ENCODE measurements at places on chromosomes 13 and 19.

- DNase-seq: no peak
These were observed 108.7 kb upstream of the UBL3 start for GRCh38 chr13:29959086-29959485.

DNA sequence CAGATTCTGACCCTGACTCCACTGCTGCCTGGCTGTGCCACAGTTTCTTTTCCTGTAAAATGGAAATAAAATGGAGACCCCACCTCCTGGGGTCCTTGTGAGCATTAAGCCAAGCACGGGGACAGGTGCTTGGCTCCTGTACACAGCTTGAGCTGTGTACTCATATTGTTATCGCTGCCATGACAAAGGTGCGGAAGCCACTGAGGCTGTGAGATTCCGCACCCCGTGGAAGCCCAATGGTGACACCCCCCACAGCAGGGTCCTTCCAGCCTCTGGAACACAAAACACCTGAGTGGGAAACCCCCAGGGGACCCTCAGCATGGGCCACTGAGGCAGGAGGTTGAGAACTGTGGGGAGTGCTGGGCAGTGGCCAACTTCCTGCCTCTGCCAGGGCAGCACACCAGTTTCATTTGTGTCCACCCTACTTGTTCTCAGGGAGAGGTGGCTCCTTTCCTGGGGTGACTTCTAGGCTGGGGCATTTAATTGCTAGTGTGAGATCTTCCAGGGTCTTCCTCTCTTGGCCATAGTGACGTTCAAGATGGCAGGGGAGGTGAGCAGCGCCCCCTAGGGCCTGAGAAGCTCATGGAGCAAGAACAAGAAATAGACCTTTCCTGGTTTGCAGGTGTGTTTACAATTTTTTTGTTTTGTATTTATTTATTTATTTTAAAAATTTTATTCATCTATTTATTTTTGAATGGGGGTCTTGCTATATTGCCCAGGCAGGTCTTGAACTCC, 5.4 kb upstream of the JSRP1 start:
- DNase-seq: no peak

GRCh38 chr13:98429977-98430736, 146.8 kb downstream of the STK24 start:
- DNase-seq: no peak

DNA sequence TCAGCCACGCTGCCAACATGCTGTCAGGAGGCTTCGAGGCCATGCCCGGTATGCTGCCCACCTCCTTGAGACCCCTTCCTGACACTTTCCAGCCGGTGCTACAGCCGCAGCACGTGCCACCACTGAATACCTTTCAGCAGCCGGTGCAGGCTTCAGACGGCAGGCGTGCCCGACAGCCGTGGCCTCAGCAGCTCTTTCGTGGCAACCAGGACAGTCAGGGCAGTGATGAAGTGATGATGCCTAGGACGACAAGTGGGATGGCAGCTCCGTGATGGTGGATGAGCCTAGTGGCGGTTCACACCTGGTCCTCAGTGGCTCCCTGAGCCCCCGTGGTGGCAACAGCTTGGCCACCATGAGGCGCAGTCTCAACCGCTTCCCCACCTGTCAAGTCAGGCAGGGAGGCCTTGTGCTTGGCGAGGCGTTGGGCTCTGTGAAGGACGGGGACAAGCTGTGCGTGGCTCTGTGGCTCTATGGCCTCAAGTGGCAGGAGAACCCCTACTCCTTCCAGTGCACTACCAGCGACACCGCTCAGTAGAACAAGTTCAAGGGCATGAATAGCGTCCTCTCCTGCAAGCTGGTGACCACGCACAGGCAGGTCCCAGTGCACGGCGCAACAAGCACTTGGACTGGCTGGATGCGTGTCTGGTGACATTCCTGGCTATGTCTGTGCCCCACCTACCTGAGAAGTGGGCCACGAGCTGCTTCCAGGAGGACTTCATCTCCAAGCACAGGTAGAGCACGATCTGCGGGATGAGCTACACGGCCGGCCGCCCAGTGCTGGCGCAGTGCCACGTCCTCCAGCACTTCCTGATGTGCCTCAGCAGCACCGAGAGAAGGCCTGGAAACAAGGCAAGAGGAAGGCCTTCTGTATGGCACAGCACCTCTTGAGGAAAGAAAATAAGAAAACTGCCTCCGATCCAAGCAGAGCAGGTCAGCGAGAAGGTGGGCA, 18.2 kb upstream of the ZNF14 start:
- no peak for DNase-seq

DNA sequence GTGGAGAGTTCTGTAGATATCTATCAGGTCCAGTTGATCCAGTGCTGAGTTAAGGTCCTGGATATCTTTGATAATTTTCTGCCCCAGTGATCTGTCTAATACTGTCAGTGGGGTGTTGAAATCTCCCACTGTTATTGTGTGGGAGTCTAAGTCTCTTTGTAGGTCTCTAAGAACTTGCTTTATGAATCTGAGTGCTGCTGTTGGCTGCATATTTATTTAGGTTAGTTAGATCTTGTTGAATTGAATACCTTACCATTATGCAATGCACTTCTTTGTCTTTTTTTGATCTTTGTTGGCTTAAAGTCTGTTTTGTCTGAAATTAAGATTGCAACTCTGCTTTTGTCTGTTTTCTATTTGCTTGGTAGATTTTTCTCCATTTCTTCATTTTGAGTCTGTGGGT, 15.4 kb downstream of the AP1M1 start:
- DNase-seq: no peak

GRCh38 chr13:41064493-41064892, 3.2 kb downstream of the WBP4 start:
- no peak for DNase-seq

- DNase-seq: no peak
These were observed 27.9 kb downstream of the DOT1L start for GRCh38 chr19:2191456-2192310.

- no peak for DNase-seq
These were observed 32.5 kb downstream of the CCDC70 start for GRCh38 chr13:51894239-51894638.

- no peak for DNase-seq
These were observed 12.5 kb upstream of the MYCBP2 start for GRCh38 chr13:77339408-77339807.

- DNase-seq: no peak
These were observed 547.3 kb upstream of the MIR17HG start for GRCh38 chr13:90800082-90800746.

DNA sequence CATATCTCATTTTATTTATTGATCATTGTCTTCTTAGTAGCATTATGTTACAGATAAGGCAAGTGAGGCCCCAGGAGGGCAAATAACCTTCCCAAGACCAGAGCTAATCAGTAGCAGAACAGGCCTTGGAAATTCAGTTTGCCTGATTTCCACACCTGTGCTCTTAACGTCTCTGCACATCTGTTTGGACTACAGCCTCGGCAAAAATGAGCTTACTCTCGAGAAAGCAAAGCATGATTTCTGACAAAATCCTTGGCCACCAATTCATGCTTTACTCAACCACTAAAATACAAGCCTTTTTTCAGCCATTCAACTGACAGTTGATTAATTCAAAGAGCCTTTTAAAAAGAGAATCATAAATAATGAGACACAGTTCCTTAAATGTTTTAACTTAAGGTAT, 309.3 kb upstream of the HTR2A start:
- DNase-seq: no peak

DNA sequence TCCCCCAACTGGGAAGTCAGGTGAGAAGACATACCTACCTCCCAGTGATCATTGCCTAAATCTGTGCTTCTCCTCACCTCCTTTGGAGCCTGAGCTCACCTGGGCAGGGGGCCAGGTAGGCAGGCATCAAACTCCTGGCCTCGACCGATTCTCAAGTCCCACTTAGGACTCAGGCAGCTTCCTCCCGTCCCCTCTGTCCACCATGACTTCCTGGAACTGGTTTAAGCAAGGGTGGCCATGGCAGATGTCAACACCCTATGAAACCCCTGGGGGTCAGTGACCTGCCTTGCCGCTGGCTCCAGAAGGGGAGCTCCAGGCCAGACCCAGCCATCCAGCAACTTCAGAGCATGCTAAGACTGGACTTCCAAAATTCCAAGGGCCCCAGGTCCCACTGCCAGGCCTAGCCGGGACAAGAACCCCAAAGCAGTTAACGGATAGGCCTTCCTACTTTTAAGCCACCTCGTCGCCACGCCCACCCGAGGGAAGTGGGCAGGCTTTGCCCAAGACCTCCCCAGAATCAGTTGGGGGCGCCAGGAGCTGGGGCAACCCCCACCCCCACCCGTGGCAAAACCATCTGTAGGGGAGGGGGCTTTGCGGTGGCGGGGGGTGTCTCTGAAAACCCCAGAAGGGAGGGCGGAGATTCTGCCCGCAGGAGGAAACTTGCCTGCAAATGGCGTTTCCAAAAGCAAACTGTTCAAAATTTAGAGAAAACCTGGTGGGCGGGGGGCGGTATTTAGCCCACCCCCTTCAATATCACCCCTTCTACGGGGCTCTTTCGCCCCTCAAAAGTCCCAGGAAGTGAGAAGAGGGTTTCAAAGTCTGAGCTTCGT, 657 bp downstream of the PLIN3 start:
- DNase-seq: no peak

- no peak for DNase-seq
These were observed 85.7 kb downstream of the C13orf42 start for GRCh38 chr13:51025245-51025905.

DNA sequence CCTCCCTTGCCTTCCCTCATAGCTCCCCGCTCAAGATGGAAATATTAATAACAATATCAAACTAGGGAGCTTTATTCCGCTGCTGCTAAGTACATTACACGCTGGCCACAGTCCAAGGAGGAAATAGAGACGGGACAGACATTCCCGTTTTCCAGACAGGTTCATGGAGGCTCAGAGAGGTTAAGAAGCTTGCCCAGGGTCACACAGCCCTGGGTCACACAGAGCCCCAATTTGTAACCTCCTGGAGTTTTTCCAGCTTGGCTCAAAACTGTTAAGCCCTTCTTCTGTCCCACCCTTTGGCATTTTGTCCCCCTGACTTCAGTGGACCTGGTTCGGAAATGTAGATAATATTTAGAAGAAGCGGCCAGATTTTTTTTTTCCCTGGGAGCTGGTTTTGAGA, 2.0 kb downstream of the BICRA start:
- DNase-seq: no peak

DNA sequence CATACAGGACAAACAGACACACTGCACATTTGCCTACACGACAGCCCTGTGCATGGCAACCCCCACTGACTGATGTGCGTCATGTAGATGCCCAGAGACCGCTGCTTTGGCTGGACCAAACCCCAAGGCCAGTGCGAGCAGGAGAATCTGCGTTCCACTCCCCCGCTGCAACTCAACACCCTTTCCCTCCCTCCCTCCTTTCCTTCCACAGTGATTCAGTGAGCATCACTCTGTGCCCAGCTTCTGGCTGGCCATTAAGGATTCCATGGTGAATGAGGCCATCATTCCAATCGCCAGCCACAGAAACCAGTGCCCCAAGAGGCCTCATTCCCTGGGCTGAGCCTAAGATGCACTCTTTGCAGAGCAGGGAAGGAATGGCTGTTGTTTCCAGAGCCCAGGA, 61.6 kb downstream of the GSX1 start:
- DNase-seq: no peak

DNA sequence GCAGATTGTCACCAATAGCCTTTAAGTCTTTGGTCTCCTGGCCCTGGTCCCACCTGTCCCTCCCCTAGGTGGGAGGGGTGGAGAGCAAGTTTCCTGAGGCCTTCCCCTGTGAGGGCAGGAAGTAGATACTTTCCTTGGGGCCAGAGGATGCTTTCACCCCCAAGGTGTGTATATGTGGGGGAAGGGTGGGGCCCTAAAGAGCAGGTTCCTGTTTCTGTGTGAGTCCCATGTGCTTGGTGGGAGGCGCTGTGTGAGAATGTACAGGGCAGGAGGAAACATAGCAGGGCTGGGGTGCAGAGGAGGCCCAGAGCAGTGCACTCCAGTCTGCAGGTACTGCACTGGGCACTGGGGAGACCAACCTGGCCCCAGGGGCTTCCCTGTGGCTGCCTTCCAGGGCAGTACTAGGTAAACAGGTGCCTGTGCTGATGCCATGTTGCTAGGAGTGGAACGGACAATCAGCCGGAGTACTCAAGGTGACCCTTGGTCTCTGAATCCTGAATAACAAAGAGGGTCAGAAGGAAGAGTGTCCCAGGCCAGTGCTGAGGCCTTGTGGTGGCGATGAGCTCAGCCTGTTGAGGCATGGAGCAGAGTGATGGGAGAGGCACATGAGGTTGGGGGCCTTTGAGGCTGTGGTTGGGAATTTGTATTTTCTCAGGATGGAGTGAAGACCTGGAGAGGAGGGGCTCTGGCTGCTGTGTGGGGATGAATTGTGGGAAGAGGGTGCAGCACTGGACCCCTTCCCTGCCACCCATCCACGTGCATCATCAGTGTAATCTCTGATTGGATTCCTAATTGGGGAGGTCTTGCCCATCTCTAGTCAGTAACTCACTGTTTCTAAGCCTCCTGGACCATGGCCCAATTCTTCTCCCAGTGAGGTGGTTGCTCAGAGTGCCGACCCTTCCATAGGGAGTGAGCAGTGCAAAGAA, 5.1 kb downstream of the EGLN2 start:
- DNase-seq: no peak

GRCh38 chr19:16031872-16032200, 44.5 kb upstream of the TPM4 start:
- DNase-seq: no peak

DNA sequence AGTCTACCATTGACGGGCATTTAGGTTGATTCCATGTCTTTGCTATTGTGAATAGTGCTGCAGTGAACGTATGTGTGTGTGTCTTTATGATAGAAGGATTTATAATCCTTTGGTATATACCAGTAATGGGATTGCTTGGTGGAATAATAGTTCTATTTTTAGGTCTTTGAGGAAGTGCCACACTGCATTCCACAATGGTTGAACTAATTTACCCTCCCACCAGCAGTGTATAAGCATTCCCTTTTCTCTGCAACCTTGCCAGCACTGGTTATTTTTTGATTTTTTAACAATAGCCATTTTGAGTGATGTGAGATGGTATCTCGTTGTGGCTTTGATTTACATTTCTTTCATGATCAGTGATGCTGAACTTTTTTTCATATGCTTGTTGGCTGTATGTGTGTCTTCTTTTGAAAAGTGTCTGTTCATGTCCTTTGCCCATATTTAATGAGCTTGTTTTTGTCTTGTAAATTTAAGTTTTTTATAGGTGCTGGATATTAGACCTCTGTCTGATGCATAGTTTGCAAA, 37.5 kb downstream of the RFC3 start:
- DNase-seq: no peak

- DNase-seq: no peak
These were observed 24.1 kb downstream of the BLOC1S3 start for GRCh38 chr19:45202637-45203036.

- DNase-seq: no peak
These were observed 14.7 kb upstream of the B3GLCT start for GRCh38 chr13:31184981-31185645.

GRCh38 chr13:80469853-80470381, 129.0 kb upstream of the SPRY2 start:
- no peak for DNase-seq

- no peak for DNase-seq
These were observed 4.3 kb upstream of the HAUS5 start for GRCh38 chr19:35608251-35608650.

DNA sequence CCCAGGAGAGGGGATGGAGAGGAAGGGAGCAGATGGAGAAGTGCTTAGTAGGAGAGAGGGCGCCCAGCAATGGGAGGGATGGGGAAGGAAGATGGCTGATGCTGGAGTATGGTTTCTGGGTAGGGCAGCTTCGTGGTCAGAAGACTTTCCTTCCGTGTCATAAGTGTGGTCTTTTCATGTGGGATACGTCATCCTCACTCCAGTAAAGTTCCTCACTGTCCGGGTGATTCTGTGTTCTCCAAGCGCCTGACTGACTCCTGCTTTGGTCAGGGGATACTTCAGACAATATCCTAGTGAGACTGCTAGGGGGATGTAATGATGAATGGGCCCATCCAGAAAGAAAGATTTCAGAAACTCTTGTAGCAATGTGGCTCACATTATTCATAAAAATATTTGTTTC, 3.9 kb upstream of the OR10H3 start:
- no peak for DNase-seq

GRCh38 chr19:33094436-33095067, 13.6 kb downstream of the GPATCH1 start:
- DNase-seq: no peak

Data from NCI-H1417 treated with DMSO at 0.1 percent for 48 hours (cell line).